ENCODE measurements at places on chromosomes 12 and 14.

DNA sequence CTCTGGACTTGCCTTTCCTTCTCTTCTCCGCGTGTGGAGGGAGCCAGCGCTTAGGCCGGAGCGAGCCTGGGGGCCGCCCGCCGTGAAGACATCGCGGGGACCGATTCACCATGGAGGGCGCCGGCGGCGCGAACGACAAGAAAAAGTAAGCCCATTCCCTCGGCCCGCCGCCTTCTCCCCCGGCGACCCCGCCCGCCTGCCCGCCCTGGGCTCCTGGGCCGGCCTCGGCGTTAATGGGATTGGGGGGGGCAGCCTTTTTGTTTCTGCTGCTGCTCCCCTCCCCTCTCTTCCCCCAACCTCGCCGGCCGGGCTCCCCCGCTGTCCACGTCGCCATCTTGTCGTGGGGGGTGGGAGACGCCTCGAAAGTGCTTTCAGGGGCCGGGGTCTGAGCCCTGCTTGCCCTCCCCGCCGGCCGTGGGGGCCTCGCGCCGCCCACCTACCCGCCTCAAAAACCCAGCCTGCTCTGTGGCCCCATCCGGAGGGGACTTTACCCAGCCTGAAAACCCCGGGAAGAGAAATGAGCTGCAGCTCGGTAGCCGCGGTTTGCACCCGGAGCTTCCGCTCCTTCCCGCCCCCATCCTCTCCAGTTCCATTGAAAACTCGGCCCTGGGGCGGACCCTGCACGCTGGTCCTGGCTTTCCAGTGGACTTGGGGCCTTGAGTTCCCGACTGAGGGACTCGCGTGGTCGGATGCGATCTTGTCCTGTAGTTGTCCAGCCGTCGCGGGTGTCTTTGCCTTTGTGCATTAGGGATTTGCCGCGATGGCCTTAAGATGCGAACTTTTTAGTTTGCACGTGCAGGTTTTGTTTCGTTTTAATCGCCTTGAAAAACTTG, 598 bp downstream of the HIF1A start:
- DNase-seq, result peak; percentile 25

- DNase-seq, result peak; percentile 53
These were observed 14.4 kb upstream of the CD27 start for GRCh38 chr12:6430124-6430989.

DNA sequence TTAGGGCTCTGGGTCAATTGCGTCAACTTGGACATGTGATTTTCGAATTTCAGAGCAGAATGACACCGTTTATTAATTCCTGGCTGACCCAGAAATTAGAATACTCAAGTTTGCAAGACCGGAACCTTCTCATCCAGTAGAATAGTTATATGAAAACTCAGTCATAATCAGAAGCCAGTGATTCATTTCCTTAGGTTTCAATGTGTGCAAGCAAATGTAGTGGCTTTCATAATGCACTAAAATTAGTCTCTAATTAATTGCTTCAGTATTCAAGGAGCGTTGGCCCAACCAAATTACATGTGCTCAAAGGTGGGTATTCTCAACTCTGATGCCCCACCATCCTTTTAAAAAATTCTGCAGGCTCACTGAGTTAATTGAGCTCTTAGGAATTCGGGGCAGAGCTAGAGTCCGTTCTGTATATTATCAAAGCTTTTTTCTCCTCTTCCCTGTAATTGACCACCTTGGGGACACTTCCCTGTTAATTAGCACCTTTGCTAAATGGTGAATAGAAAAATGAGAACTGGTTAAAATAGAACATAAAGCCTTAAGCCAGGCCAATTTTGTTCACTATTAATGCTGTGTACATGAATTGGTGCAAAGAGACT, 55.4 kb downstream of the DAO start:
- DNase-seq, result no peak

DNA sequence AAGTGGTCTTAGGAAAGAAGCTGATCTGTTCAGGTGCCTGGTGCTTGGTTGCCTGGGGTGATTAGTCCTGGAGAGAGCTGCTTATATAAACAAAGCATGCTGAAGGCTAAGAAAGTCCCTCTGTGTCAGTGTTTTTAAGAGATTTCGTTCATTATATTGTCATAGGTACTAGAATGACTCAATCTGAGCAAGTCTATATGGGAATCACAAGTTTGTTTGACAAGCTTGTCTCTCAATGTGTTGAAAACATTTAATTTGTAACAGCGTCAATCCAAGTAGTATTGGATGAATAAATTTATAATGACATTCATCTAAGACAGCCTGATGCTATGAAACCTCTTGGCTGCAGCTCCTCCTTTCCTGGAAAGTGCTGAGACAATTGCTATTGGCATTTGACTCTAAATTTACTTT, 256.3 kb downstream of the TMTC2 start:
- DNase-seq, result no peak

DNA sequence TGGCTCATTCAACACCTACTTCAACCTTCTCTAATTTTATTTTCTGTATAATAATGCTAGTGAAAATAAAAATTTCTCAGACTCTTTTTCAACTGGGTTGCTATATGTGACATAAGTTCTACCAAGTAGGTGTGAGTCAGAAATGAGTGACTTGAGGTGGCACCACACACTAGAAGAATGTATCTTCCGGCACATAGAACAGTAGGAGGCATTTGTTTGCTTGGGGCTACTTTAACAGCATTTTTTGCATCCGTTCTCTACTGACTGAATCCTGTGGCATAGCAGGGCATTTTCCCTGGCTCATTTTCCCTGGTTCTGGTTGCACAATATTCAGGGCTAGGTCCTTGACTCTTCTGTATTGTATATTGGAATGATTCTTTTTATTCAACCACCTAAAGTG, 194.0 kb upstream of the SLC16A7 start:
- DNase-seq, result no peak

GRCh38 chr12:1878695-1879094, 39.8 kb downstream of the CACNA2D4 start:
- DNase-seq, result no peak

- DNase-seq, result peak; percentile 13
These were observed 155.6 kb downstream of the DYRK2 start for GRCh38 chr12:67804168-67804567.

DNA sequence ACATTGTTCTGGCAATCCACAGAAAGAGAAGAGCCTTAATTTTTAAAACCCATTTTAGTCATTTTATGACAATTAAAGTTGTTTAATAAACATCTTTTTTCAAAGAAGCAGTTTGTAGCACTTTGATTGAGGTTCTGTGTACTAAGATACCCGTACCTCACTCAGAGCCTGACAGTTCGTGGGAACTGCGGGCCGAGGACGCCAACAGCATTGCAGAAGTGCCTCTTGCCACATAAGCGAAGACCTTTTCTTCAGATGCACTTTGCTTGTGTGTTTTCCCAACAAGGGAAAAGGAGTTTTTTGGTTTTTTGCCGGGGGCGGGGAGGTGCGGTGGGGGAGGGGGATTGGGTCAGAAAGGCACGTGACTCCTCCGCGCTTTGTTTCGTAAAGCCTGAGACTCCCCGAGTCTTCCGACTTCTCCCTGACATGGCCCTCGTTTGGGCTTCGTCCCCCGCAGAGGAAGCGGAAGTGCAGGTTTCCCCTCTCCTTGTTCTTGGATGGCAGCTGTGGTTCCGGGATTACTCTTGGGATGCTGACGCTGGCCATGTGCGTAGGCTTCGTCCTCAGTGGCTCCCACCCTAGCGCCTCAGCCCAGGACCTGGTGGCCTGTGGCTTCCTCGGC, 70.8 kb downstream of the WDR20 start:
- DNase-seq, result no peak

DNA sequence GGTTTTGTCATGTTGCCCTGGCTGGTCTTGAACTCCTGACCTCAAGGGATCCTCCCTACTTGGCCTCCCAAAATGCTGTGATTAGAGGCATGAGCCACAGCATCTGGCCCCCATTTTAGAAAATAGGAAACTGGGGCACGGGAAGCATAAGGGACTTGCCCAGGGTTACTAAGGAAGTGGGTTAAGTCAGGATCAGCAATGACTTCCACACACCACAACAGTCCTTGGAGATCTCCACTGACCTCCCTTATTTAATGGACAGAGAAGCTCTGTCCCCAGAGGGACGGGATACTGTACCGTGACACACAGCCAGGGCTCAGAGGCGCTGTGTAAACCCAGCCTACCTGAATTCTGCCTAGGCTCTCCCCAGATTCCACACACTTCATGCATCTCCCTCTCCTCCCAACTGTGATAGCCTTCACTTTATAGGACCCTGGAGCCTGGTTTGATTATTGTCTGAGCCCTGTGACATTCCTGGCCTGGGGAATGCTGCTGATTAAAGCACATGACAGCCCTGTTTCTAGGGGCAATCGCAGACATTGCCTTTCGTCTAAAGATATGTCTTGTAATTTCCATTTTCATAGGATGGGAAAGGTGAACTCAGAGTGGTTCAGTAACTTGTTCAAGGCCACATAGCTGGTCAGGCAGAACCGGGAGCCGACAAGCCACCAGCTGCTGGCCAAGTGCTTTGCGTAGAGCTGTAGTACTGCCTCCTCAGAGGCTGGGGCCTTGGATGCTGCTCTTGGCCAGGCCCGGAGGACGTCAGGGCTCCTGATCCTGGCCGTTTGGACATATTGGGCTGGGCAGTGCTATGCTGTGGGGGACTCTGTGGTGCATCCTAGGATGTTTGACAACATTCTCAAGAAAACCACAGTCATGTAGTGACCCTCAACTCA, 20.8 kb downstream of the SERPINA1 start:
- DNase-seq, result no peak

DNA sequence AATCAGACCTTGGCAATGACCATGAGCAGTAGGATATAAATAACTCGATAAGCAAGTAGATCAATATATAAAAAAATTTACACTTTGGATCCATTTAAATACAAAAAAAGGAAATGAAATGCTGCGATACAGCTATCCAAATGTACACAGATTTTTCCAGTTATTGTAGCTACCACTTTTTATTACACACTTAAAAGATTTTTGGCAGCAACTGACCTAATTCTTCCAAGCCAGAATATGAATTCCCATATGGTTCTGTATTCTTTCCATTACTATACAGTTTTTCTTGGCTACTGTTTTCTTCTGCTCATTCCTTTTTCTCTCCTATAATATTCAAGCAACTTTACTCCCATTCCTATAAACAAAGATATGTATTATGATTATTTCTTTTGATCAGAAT, 52.2 kb downstream of the TMTC1 start:
- no peak for DNase-seq

GRCh38 chr14:98593361-98593761, 678.6 kb downstream of the BCL11B start:
- no peak for DNase-seq

GRCh38 chr14:80664576-80664975, 277.0 kb downstream of the CEP128 start:
- DNase-seq, result no peak

DNA sequence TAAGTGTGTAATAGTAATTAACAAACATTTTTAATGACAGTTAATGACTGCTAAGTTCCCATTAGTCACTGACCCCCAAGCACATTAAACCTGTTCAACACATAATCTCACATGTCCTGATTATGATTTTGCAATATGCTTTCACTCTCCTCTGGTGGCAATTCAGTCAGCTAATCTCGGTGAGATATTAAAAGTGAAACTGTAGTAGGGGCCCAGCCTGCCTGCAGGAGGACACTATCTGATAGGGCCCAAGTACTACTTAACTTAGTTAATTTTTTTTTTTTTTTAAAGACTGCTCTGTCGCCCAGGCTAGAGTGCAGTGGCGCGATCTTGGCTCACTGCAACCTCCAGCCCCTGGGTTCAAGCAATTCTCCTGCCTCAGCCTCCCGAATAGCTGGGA, 48.8 kb downstream of the CIT start:
- no peak for DNase-seq

DNA sequence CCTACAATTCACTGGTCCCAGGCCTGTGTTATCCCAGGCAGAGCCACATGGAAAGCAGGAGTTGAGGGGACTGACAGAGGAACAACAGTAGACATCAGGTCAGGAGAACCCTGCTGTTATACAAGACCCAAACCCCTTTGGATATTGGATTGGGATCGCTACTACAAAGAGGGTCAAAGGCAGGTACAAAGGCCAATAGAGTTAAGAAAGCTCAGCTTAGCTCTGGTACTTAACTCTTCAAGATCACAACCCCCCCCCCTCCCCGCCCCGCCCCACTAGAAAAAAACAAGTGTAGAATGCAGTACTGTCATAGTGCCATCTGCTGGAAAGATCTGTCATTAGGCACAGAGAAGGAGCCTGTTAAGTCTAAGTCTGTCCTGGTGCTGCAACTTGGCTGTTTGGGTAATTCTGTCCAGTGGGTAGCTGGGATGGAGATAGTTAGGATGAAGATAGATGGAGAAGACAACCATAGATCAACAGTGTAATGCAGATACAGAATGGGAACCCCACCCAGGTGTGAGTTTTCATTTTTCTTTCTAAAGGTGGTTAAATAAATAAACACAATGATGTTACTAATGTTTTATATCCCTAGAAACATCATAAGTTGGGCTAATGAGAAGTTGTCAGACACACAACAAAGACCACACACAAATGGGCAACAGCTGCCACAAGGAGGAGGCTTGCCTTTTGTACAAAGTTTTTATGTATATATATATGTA, 17.2 kb downstream of the REM2 start:
- DNase-seq, result peak; percentile 32

DNA sequence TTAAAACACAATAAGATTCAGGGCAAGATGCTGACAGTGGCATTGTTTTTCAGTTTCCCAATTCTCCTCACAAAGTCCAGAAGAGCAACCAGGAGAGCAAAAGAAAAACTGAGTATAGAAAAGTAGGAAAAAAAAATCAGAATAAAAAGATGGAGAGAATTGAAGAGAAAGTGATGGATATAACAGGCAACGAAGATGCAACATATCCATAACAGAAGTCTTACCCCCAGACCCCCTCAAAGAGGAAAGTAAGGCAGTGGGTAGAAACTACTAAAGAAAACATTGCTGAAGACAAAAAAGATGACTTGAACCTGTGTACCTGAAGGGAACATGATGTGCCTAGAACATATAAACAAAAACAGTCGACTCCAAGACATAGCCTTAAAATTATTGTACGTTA, 10.6 kb downstream of the TCL1A start:
- no peak for DNase-seq

DNA sequence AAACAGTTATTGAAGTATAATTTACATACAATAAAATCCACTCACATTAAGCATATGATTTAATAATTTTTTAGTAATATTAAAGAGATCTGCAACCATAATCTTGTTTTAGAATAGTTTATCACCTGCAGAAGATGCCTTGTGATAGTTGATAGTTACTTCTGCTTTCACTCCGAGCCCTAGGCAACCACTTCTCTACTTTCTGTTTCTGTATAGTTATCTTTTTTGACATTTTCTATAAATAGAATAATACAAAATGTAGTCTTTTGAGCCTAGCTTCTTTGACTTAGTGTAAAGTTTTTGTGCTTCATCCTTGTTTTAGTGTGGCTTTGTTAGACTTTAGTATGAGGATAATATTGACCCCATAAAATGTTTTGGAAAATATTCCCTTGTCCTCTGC, 111.0 kb downstream of the MNAT1 start:
- DNase-seq, result no peak

DNA sequence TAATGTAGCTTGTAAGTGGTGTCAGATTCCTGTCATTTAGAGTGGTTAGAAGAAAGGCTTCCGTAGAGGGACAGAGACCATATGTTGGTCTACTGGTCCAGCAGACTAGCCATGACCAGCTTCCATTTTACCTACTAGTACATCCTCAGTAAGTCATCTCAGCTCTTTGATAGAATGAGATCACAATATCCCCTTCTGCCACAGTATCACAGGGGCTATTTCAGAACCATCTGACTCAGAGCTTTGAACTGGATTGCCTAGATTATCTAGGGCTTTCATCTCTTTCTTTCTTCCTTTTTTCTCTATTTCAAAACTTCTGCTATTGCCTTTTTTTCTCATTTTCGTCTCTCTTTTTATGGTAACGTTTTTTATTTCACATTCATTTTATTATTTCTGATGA, 4.7 kb downstream of the ZDHHC17 start:
- DNase-seq, result no peak
